ENCODE measurements at places on chromosomes 5 and 9.

DNA sequence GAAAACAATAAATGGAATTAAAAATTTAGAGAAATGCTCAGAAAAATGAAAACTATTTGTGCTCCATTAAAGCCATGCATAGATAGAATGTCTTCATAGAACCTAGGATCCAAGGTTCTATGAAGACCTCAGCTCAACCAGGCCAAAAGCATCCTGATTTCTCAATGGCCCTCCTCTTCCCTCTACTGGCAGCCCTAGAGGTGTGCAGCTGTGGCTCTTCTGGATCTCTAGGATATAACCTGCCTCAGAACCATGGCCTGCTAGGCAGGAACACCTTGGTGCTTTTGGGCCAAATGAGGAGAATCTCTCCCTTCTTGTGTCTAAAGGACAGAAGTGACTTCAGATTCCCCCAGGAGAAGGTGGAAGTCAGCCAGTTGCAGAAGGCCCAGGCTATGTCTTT is 15.1 kb downstream of the IFNA1 start:
- no peak for DNase-seq

DNA sequence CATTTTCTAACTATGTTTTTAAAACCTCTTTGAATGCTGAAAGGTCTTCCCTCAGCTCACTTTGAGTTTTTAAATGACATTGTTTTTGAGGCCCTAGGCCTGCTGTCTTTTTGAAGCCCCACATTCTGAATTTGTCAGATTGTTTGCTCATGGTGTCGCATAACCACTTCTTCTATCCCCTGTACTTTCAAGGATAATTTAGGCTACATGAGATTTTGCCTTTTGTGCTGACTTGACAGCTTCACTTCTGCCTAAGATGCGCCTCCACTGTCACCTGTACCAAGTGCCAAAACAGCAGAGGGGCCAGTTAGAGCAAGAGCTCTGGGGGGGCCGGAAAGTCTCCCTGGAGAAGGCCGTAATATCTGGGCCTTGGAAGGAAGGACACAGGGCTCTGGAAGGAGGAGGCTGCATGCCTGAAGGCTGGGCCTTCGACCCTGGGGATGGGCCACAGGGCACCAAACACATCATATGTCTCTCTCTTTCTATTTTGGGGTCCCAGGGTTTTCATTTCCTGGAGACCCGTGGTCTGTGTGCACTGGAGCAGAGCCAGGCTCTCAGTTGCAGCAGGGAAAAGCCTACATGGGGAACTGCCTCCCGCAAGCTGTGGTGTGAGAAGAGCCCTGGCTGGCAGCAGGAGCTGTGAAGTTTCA is 49.1 kb downstream of the NDST1 start:
- DNase-seq = no peak

- peak; percentile 31 for DNase-seq
Observed at GRCh38 chr5:170338933-170339779, 41.6 kb upstream of the LCP2 start.

DNA sequence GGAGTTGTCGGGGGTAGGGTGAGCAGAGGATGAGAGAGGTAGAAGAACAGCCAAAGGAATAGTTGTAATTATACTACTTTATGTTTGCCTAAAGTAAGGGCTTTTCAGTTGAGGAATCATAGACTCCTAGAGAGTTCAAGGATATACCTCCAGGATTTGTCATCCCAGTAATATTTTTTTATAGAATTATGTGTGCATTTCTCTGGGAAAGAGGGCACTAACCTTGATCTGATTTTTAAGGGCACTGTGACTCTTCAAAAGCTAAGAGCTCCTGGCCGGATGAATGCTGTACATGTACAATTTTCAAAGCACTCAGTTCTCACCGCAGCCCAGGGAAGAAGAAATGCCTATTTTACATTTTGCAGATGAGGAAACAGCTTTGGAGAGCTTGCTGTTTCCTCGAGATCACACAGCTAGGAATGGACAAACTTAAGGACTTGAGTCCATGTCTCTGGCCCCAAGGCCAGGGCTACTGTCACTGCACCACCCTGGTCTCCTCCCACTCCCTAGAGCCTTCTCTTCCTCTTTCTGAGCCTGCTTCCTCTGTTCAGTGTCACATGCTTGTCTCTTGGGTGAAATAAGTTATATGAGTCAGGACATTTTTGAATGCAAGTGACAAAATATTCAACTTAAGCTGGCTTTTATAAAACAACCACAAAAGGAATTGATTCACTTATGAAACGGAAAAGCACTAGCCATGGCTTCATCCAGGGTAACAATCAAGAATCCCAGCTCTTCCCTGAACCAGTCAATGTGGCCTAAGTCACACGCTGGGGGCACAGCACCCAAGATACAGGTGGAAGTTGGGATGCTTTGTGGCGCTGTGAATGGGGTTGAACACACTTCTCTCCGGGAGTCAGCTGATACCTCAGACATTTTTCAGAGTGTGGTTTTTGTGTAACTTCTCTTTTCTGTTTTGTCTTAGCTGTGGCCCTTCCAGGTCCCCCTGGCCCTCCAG is 45.7 kb upstream of the TGFBR1 start:
- DNase-seq = no peak

GRCh38 chr5:161406880-161407279 is 139.6 kb downstream of the GABRB2 start:
- no peak for DNase-seq

DNA sequence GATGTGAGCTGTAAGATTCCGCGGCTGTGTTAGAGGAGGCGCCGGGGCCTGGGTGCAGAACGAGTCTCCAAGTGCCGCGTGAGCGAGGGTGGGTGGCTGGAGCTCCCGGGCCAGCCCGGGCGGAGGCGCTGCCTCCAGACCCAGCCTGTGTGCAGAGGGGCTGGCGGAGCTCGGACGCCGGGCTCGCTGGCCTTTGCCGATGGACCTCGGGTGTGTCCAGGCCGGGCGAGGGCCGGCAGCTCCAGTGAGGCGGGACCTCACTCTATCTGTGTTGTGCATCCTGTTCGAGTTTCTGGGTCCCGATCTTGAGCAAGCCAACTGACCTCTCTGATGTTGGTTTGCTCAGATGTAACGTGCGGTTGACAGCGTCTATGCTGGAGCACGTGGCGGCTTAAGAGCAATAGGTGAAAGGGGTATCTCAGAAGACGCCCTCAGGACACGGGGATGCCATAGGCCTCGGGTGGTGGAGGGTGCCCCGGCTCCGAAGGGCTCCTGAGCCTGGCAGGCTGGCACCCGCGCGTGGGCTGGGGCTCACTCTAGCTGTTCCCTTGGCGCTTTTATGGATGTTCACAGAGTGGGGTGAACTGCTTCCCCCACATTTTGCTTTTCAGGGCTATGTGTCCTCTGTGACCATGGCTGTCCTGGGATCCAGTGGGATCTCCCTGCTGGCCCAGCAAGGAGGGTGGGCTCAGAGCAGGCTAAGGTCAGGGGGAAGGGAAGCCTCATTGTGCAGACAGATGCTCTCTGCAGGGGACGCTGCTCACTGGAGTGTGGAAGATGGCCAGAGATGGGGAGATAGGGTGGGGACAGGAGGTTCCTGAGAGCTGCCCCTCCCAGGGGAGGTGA is 69.8 kb downstream of the MRPL36 start:
- no peak for DNase-seq

DNA sequence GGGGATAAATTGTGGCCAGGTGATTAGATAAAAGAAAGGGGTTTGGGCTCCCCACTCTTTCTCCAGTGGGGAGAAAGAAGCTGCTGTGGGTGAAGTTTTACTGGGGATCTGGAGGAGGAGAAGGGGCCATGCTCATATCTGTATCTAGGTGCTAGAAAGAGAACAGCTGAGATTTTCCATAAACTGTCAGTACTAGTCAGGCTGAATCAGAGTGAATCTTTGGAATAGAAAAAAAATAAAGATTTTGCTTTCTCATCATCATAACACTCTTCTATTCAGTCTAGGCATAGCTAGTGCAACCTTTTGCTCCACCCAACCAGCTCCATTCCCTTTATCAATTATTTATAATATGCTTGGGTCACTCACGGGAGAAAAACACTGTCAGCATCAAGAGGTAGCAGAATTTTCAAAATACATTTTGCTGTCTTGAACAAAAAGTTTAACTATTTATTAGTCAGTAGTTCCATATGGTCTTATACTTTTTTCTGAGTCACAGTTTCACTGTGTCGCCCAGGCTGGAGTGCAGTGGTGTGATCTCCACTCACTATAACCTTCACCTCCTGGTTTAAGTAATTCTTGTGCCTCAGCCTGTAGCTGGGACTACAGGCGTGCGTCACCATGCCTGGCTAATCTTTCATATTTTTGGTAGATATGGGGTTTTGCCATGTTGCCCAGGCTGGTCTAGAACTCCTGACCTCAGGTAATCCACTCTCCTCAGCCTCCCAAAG is 21.3 kb upstream of the ERMP1 start:
- no peak for DNase-seq

DNA sequence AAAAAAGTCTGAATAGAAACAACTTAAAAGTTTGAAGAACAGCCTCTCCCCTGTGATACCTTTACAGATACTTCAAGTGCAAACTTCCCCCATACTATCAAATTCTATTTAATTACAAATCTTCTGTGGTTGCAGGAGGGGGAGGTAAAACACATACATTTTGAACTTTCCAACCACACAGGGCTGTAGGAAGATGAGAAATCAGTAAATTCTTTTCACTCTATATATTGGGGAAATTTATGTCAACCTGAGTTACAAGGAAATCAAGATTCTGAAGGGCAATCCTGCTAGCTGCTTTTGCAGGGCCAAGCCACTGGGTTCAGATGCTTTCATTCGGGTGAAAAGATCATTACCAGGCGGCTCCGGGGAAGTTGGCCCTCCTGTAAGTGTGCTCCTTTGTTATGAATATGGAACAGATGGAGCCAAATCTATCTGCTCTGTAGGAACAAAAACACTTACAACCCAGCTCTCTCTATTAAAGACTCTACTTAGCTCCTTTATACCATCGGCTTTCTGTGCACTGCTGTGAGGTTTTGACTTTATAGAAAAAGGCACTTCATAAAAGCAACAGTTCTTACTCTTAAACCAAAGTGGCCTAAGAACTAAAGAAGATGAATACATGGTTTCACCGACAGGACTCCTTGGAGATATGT is 269.1 kb downstream of the EFNA5 start:
- no peak for DNase-seq

DNA sequence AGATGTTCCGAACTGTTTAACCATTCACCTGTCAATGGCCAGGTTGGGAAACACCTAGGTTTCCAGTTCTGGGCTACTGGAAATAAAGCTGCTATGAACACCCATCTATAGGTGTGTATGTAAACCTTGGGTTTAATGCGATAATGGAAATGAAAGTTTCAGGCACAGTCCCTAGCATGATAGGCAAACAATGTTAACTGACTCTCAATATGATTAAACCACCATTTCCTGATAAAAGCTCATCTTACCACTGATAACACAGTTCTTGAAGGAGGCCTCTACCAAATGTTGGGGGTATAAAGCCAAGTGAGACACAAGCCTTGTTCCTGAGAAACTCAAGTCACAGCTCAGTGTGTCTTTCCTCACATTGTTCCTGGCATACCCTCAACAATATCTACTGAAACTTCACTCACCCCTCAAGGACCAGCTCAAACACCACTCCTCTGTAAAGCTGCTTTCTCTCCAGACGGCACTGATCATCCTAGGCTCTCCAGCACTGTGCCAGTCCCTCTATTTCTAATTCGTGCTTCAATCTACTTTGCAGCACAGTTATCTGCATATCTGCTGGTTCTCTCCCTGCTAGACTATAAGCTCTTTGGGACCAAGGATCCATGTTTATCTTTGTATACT is 15.8 kb downstream of the RAB14 start:
- DNase-seq = no peak

DNA sequence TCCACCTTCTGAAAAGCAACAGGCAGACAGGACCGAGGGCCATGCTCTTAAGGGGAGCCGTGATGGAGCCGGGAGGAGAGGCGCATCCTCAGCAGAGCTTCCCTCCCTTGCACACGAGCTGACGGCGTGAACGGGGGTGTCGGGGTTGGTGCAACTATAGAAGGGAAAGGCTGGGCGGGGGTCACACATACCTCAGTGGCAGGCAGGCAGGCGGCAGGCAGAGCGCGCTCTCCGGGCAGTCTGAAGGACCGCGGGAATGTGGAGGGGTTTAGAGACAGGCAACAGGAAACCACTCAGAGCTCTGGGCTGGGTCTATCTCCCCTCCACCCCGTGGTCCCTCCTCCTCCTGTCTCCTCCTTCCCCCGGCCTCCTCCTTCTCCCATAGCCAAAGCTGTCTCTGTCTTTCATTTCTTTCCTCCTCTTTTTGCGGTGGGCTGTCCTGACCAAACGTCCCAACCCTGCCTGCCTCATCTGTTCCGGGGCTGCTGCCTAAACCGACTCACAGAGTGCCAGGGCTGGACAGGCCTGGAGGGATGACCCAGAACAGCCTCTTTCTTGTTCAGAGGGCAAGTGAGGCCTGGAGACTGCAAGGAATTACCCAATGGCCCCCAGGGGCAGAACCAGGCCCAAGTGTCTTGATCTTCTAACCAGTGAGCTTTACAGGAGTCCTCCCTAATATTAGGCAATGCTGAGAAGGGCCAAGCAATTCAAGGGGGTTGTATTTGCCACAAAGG is at the start of gene SPARC:
SPARC (minus strand) TSS at position 242 of the 734 bp plus-strand sequence. CDS start 10,727 bp downstream, outside the sequence.
- no peak for DNase-seq

- no peak for DNase-seq
Observed at GRCh38 chr5:80754900-80755299, 100.1 kb upstream of the DHFR start.

- DNase-seq = no peak
Observed at GRCh38 chr5:171612749-171613148, 172.9 kb upstream of the SMIM23 start.

DNA sequence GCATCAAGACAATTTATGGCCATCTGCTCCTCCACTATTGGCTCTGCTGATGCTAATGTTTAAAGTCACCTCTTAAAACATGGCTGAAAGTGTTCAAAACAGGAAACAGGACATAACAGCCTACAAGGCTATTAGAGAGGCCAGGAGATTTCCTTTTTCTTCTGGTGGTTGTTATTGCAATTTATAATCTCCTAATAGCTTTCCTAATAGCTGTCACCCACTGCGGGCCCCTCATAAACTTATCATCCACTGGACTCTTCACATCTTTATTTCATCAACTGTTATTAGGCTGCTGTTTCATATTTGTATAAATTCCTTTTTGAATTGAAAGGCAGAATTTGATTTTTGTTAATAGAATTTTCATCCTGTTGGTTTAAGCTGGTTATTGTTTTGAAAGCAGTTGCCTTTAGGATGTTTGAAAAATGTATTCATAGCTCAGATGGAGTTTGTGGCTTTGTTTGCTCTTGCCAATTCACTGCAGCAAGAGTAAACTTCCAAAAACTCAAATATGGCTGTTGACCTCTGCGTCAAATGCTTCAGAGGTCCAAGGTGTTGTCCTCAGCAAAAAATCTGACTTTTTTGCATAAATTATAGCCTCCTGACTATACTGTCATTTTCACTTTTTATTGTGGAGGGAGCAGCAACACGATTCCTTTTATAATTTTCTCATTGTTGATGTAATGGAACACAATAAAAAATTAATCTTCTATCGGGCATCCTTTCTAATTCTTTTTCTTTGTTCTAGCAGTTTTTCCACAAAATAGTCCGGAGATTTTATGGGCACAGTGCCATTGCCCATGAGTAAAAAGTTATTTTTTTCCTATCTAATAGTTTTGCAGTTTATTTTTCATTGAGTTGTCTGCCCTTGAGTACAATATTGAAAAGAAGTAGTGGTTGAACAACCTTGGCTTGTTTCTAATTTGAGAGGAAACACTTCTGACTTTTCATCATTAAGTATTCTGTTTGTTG is 69.3 kb downstream of the MAT2B start:
- no peak for DNase-seq

All from activated T-helper 1 cell treated with anti-CD3 and anti-CD28 coated beads, Interleukin-2, amount 50 U/mL, for 16 hours (primary cell).